Skin of body (tissue), 3 donors: ENCODE measurements at places on chromosomes 5 and 9.

DNA sequence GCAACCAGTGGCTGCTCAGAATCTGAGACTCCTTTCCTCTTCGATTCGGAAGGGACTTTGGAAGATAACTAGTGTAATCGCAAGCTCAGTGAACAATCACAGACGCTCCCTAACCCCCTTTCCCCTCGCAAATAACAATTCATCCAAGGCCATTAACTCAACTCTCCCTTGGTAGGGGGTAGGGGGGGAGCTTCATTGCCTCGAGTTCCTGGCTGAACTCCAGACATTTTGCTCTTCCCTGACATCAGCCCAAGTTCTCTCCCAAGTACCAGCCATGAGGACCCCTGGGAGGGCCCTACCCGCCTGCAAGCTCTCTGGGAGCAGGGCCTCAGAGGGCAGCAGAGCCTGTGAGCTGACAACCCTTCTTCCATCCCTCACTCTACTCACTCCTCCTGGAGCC is 8.4 kb downstream of the FAM163B start:
- no peak for DNase-seq

GRCh38 chr5:10987925-10988504 is 227.0 kb upstream of the DAP start:
- DNase-seq, result no peak

DNA sequence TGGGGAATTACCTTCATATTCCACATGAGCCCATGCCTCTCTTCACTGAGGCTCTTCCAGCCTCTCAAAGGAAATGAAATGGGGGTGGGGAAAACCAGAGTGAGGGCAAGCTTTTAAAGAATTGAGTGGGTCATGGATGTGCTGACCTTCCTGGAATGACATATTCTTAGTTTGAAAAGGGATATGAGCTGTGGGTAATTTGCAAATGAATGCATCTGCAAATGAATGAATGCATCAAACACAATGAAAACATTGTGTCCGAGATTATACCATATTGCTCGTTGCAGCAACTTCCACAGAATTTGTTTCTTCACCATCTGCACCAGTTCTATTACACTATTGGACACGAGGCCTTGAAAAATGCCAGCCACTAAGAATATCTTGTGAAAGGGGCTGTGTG is 198.6 kb upstream of the CDH6 start:
- DNase-seq, result no peak

- DNase-seq, result no peak
These were observed 55.7 kb downstream of the ARL15 start for GRCh38 chr5:54254482-54255198.

DNA sequence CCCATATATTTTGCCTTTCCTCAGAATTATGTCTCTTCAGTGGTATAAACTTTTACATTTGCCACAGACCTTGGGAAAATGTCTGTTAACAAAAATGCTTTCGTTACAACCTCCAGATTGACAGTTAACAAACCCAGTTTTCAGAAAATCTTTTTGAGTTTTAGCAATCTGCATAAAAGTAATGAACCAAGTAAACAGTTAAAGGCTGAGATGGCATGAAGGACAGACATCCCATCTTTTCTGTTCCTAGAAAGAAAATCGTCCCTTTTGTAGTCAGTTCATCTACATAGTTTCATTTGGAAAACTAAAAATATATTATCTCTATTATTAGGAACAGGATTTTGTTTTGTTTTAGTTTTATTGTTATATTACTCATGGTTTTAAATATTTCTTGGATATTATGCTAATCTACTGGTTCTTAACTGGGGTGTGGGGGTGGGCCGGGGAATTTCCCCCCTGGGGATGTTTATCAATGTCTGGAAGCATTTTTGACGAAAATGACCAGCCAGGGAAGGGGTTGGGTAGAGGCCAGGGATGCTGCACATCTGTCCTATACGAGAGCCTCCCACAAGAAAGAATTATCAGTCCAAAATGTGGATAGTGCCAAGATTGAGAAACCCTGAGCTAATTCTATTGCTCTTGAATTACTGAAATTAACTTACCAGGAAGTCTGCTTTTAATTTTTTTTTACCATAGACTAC is 11.9 kb downstream of the FYB1 start:
- no peak for DNase-seq

DNA sequence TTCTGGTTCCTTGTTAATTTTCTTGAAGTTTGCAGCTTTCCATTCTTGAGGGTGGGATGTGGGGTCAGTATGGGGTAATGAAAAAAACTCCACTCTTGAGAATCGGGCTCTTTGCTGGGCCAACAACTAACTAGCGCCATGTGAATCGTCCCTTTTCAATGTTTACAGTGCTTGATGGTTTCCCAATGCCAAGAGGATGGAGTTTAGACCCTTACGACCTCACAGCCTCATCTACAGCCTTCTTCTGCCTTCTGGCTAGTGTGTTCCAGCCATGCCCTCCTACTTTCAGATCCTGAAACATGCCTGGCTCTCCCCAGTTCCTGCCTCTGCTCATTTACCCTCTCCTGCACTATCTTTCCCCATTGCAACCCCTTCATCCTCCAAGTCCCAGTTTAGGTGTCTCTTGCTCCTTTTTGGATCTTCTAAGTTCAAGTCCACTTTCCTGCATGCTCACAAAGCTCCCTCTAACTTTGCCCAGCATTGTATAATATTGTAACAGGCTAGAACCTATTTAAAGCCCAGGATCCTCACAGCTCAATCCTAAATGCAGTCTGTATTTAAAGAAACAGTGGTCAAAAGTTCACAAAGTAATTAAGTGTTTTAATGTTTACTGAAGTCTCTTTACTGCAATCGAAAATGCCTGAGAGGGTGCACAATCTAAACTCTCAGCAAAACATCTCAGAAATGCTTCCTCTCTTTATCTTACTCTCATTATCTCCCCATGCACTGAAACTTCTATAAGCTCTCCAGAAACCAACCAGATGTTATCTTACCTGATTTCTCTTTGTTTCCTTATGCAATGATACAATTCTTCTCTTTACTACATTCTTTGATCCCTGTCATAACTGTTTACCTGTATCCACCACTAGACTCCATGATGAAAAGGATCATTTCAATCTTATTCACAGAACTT is 20.6 kb upstream of the CAST start:
- DNase-seq, result no peak

GRCh38 chr5:97162045-97162444 is 19.6 kb upstream of the LIX1 start:
- peak; percentile 58 for DNase-seq

GRCh38 chr9:69171049-69171448 is 3.0 kb upstream of the TJP2 start:
- no peak for DNase-seq

- DNase-seq, result no peak
These were observed 133.8 kb downstream of the DENND1A start for GRCh38 chr9:123796094-123796493.

DNA sequence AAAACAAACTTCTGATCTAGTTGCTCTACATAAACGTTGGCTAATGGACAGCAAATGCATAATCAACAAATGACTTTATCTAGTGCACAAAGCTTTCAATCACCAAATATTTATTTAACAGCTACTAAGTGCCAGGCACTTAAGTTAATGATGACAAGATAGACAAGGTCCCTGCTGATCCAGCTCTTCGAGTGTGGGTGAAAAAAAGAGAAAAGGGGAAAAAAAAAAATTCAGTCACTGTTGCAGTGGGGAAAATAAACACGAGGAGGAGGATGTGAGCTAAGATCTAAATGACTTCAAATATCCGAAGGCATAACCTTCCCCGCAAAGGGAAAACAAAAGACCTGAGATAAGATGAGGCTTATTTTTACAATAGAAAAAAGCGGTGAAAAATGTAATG is 9.6 kb downstream of the PSIP1 start:
- no peak for DNase-seq

- no peak for DNase-seq
These were observed 1.5 kb downstream of the FAM81B start for GRCh38 chr5:95392593-95393182.

GRCh38 chr9:134304261-134304660 is 22.0 kb upstream of the RXRA start:
- DNase-seq, result no peak

DNA sequence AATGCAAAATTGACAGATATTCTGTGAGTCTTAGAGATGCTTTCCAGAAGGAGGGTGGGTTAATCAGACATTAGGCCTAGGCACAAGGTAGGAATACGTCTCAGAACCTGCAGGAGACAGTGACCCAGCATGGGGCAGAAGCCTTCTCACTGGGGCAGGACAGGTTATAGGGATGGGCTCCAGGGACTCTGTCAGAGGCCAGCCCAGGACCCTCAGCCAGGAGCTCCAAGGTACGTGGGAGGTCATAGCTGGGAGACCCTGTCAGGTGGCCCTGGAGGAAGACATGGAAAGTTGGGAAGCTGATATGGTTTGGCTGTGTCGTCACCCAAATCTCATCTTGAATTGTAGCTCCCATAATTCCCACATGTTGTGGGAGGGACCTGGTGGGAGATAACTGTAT is 450.4 kb downstream of the GADD45G start:
- DNase-seq, result no peak

DNA sequence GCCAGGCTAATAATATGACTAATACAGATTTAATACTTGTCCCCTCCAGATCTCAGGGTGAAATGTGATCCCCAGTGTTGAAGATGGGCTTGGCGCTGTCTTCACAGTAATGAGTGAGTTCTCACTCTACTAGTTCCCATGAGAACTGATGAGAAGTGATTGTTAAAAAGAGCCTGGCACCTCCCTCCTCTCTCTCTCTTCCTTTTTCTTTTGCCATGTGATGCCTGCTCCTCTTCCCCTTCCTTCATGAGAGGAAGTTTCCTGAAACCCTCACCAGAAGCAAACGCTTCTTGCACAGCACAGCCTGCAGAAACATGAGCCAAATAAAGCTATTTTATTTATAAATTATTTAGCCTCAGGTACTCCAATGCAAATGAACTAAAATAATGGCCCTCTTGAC is 55.2 kb downstream of the GLDC start:
- DNase-seq, result no peak

DNA sequence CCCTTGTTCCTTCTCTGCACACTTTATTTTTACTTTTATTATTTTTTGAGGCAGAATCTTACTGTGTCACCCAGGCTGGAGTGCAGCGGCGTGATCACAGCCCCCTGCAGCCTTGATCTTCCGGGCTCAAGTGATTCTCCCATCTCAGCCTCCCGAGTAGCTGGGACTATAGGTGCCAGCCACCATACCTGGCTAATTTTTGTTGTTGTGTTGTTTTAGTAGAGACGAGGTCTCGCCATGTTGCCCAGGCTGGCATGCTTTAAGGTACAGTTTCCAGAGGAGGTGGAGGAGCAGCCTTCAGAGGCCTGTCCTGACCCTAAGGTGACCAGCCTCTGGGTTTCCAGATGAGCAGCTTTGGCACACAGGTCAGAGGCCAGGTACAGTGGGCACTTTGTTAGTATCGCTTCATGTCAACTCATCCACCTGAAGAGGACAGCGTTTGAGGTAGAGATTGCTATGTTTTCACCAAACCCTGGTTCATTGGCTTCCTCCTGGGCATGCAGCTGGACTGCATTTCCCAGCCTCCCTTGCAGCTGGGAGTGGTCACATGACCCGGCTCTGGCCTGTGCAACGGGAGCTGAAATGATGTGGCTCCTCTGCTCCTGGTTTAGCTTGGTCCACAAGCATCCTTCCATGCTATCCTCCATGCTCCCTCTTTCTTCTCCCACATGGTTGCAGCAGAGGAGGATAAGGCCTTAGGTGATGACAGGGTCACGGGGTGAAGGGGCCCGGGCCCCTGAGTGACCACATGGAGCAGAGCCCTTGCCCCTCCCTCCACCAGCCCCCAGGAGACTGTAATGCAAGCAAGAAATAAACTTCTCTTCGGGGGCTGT is 139.3 kb upstream of the IER5L start:
- no peak for DNase-seq

DNA sequence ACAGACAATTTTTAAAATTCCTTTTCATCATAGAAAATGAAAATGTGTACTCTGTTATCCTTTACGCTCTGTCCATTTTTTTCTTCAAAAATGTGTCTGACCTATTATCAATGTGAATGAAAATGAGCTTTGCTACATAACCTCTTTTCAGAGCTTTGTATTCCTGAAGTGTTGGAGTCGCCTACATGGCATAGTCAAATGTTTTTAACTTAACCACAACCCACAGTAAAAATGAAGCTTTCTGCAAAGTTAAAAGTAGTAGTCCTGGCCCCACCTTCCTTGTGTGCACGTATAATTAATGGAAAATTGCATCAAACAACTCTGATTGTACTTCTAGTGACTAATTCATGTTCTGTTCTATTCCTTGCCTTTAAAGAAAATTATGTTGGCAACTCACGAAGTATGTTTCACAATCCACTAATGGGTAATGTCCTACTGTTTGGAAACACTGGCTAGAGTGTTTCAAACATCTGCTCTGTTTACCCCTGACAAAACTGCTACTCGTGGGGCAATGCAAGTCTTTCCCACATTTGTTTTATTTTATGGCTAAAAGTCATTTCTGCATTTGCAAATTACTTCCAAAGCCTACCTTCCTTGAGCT is 18.6 kb upstream of the PSAT1 start:
- DNase-seq, result no peak

DNA sequence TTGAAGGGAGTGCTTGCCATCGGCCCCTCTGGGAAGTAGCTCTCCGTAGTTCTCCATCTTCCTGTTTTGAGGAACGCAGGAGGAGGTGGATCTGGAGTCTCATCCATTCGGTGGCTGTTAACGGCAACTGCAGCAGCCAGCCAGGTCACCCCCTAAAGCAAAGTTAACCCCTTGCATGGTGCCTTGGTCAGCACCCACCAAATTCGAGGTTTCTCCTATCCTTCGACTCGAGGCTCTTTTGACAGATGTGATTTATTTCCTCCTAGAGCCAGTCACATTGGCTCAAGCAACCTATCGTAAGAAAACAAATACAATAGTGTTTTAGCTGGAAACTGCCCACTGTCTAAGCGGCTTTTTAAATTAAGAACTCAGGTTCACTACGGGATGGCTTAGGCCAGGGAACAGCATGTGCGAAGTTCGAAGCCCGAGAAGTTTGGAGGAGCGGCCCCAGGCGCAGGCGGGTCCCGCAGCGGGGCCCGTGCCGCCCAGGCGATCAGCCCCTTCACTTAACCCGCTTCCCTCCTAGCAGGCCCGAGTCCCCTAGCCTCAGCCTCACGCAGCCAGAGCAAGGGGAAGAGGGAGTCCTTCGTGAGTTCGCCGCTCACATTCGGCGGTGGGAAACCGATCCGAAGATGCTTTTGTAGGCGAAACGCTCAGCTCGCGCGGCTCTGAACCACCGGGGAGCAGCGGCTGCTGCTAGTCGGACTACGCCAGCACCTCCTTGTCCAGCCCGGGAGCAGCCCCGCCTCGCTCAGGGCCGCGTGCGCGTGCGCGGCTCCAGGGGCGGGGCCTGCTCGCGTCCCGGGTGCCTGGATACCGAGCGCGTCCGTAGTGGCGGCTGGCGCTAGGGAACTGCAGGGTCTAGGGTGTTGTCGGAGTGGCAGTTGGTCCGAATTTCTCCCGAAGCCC is at the start of gene ROPN1L:
Gene ROPN1L (plus strand): TSS at position 797 of the 909 bp plus-strand sequence. CDS start 289 bp downstream, outside the sequence.
- peak; percentile 72 for DNase-seq

GRCh38 chr9:14814249-14814628 is 91.7 kb upstream of the CER1 start:
- no peak for DNase-seq

- DNase-seq, result no peak
These were observed 9.1 kb downstream of the EPB41L4B start for GRCh38 chr9:109311731-109312130.

GRCh38 chr9:33737811-33738606 is 57.4 kb upstream of the PRSS3 start:
- DNase-seq, result peak; percentile 2

GRCh38 chr9:75918154-75918553 is 27.7 kb downstream of the PCSK5 start:
- no peak for DNase-seq

- DNase-seq, result no peak
These were observed 89.4 kb upstream of the CD180 start for GRCh38 chr5:67286006-67286405.

GRCh38 chr5:179795049-179795862 is 1.5 kb downstream of the LTC4S start:
- no peak for DNase-seq

GRCh38 chr9:75108571-75108970 is 20.3 kb downstream of the OSTF1 start:
- no peak for DNase-seq
